ENCODE measurements at places on chromosomes 16 and 17.

GRCh38 chr17:77827511-77827910 lies 131.0 kb upstream of the TNRC6C start:
- DNase-seq, result no peak

GRCh38 chr16:35187665-35188225 lies 1728.3 kb downstream of the TP53TG3F start:
- DNase-seq, result no peak

- no peak for DNase-seq
These were observed 19.2 kb downstream of the FAM234A start for GRCh38 chr16:253833-254232.

DNA sequence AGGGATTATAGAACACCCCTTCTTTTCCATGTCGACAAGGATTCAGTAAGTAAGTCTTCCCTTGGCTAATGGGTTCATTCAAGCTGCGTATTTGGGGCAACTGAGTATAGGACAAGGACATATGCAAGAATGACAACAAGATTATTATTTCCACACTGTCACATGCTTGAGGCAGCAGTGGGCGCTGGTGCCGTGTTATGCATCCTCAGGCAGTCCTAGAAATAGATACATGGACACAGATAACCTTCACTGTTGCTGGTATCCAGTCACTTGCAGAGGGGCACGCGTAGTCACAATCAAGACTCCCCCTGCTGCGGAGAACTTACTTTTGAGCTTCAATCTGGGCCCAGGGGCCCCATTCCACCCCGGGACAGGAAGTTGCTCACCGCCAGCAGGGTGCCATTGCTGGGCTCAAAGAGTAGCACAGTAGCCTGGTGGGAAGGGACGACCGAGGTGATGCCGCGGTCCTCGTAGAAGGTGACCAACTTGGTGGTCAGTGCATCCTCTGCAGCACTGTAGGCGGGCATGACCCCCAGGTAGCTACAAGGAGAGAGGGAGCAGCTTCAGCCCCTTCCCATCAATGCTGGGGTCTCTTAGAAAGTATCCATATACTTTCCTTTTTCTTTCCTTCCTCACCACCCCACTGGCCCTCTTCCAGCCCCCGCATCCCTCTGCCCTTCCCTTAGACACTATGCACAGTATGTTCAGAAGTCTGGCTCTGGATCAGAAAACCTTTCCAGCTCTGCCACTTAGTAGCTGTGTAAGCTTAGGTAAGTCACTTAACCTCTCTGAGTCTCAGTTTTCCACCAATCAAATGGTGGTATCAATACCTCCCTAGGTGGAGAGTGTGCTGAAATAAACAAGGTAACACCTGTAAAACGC lies 804 bp downstream of the CRYM start:
- DNase-seq, result no peak

GRCh38 chr16:89170346-89171215 lies 967 bp upstream of the CDH15 start:
- DNase-seq, result peak; percentile 49

Data from eye (tissue), 1 donor.